ENCODE measurements at places on chromosomes 5 and 9. TPM values are rescaled to one million over a fixed set of nuclear protein-coding genes. Genes with fewer than 3 reads are reported as not detected.

DDX4 gene
- not detected for total RNA-seq

GRCh38 chr5:145859897-145860296 lies 12.9 kb downstream of the GRXCR2 start:
- DNase-seq: no peak

DNA sequence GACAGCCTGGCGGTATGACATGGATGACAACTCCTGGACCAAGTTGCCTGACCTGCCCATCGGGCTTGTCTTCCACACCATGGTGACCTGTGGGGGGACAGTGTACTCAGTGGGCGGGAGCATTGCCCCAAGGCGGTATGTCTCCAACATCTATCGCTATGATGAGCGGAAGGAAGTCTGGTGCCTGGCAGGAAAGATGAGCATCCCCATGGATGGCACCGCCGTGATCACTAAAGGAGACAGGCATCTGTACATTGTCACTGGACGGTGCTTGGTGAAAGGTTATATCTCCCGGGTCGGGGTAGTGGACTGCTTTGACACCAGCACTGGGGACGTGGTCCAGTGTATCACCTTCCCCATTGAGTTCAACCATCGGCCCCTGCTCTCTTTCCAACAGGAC lies 1.3 kb downstream of the CCIN start:
- no peak for DNase-seq

GRCh38 chr5:129820-130219 lies 37.9 kb downstream of the PLEKHG4B start:
- DNase-seq: no peak

DNA sequence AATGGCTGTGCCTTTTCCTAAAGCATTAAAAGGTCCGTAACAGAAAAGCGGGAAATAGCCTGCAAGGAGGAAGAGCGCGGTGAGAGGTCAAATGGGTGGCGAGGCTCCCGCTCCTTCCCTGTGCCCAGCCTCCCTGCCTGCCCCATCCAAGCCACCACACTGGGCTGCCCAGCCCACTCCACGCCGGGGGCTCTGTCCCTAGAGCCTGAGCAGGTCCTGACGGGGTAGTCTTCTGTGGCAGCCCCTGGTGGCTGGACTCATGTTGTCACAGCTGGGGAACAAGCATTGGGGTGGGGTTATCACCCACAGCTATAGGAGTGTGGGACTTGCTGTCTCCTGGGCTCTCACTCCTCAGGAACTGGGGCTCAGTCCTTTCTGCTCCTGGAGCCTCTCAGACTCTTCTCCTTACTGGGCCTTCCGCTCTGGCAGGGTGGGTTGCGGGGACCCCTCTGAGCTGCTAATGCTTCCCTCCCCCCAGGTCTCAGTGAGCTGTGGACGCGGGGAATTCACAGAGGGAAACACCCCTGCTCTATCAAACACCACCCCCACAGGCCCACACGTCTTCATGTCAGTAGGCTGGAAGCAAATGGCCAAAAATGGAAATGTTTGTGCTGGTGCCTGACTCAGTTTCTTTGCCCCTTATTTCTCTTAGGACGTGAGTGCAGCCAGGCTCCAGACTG lies 152.4 kb upstream of the PHYKPL start:
- DNase-seq: no peak

- DNase-seq: no peak
These were observed 386.1 kb upstream of the KIF2A start for GRCh38 chr5:61919920-61920319.

DNA sequence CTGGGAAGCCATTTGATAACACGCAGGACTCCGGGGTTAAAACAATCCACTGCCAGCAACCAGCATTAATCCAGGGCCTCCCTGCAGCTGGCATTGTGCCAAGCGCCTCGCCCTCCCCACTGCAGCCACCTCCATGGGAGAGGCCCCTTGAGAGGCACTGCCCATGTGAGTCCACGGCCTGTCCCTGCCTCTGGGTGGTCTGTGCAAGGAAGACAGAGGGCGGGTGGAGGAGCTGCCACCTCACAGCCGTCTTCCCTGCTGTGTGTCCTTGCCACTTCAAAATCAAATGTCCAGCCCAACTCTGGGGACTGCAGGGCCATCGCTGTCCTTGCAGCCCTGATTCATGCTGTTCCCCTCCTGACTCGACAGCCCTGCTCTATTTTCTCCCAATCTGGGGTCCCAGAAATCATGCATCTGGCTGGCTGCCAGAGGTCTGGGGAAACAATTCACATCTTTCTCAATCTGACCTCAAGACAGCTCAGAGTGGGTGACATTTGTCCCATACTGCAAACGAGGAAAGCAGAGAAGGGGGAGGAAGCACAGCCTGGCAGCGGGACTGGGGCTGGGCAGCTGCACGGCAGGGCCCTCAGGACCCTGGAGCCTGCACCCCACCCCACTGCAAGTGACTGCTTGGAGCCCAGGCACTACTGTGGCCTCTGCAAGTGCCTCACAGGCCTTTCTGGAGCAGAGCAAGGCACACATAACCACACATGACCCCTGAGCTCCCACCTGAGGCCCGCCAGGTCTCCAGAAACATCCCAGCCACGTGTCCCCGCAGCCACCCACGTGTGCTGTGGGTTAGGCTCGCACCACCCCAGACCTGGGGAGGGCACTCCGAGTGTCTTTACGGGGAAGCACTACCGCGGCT lies 15.7 kb downstream of the BRD3OS start:
- no peak for DNase-seq

HAVCR2 gene
- total RNA-seq: 34.4 TPM

GRCh38 chr5:177600508-177601018 lies 631 bp downstream of the B4GALT7 start:
- DNase-seq: no peak

GRCh38 chr5:140607031-140607430 lies 25.9 kb downstream of the CD14 start:
- no peak for DNase-seq

GRCh38 chr5:138022912-138023311 lies 10.0 kb downstream of the FAM13B start:
- no peak for DNase-seq

FOXD1 gene
- 0.78 TPM for total RNA-seq

GRCh38 chr5:83003791-83004190 lies 73.4 kb downstream of the TMEM167A start:
- no peak for DNase-seq

ENC1 gene
- total RNA-seq: 0.99 TPM

- DNase-seq: no peak
These were observed 13.4 kb downstream of the ZBED3 start for GRCh38 chr5:77073667-77074066.

DNA sequence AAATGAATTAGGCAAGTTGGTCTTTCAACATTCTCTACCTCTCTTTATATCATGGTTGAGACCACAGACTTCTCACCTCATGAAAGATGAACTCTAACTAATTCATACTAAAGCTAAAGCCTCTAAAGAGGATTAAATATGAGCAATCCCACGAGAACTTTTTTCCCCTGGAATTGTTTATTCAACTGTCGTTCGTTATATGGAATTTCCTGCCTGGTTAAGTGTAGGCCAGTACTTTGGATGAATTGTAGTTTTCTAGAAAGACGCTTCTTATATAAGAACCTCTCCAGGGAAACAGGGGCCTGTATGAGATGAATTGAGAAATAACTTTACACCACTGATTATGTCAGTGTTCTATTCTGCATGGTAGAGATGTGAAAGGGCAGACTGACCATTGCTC lies 42.9 kb downstream of the PDCD1LG2 start:
- no peak for DNase-seq

- no peak for DNase-seq
These were observed 9.8 kb downstream of the PPP1R26 start for GRCh38 chr9:135489188-135489906.

- DNase-seq: peak; percentile 53
These were observed 1.2 kb upstream of the PCSK1 start for GRCh38 chr5:96434201-96434645.

DNA sequence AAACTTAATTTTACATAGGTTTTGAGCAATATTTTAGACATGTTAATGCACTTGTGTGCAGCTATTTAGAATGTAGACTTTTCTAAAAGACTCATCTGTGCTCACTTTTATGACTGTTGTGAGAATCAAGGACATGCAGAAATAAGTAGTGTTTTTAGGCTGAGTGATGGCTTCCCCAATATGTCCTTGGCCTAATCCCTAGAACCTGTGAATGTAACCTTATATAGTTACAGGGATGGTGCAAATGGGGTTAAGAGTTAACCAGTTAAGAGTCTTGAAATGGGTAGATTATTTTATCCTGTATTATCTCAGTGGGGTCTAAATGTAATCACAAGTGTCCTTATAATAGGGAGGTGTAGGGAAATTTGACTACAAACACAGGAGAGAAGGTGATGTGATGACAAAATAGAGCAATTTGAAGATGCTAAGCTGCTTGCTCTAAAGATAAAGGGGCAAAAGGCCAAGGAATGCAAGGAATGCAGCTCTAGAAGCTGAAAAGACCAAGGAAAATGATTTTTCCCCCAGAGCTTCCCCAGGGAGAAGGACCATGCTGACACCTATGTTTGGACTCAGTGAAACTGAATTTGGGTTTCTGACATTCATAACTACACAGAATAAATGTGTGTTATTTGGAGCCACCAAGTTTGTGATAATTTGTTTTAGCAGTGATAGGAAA lies 298.0 kb upstream of the PAPPA start:
- DNase-seq: no peak

DNA sequence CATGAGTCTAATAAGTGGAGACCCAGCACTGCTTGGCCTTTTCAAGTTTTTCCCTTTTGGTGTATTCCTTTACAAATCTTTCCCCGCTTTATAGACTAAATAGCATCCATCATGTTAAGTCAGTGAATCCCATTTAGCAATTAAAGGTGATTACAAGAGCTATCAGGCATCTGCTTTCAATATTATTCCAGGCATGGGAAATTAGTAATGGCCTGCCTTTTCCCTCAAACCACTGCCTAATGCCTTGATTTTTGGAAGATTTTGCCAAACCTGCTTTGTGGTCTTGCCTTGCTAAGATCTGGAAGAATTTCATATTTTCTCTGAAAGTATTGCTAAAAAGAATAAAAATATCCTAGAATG lies 102.8 kb upstream of the GNA14 start:
- DNase-seq: no peak

DNA sequence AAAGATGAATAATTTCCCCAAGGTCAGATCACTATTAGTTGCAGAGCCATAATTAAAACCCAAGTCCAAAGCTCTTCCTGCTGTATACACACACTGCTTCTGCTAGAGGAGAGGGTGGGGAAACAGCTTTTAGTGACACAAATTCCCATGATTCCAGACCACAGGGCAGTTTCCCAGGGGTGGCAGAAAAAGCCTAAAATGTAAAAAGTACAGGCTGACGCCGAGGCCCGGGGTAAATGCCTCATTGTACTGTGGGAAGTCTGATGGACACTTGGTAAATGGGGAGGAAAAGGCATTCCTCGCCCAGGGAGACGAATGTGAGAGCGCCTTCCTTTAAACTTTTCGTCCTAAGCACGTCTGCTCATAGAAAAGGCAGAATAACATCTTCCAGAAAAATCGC lies 65.7 kb downstream of the DENND1A start:
- no peak for DNase-seq

DNA sequence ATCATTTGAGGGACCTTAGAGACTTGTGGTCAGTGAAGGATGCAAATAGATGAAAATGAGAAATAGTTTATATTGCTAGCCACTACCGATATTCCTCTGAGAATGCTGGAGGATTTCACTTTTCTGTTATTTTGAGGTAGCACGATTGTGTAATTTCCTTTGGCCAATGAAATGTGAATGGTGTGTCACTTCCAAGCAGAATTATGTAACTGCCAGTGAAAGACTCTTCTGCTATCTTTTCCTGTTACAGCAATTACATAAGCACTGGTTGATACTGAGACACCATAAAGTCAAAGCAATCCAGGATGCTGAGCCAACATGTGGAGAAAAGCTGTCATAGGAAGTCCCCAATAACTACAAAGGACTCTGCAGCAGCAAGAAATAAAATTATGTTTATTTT lies 3.6 kb upstream of the PCDHA2 start:
- DNase-seq: no peak

- no peak for DNase-seq
These were observed 20.4 kb upstream of the ITGA1 start for GRCh38 chr5:52767217-52767743.

DNA sequence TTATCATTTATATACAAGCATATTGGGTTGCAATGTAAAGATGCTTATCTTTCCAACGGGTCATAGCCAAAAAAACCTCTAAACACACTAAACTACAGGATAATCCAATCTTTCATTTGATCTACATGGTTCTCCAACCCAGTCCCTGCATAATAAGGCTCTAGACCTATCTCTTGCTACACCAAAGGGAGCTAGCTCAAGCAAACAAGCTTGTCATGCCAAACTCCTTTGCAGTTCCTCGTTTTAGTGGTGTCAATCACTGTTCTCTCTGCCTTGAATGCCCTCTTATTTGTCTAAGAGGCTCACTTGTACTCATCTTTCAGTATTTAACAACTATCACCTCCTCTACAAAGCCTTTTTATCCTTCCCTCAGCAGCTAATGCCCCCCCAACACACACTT lies 5.6 kb downstream of the HOMER1 start:
- DNase-seq: no peak

TEK gene
- not detected for total RNA-seq

DNA sequence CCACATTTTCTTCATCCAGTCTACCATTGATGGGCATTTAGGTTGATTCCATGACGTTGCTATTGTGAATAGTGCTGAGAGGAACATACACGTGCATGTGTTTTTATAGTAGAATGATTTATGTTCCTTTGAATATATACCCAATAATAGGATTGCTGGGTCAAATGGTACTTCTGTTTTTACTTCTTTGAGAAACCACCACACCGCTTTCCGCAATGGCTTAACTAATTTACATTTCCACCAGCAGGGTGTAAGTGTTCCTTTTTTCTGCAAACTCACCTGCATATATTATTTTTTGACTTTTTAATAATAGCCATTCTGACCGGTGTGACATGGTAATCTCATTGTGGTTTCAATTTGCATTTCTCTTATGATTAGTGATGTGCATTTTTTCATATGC lies 82.2 kb upstream of the RFX3 start:
- DNase-seq: no peak

GRCh38 chr9:16343249-16344237 lies 526.9 kb downstream of the BNC2 start:
- DNase-seq: no peak

SV2C gene
- 0.88 TPM for total RNA-seq

NOXA1 gene
- total RNA-seq: 1.5 TPM

BAAT gene
- not detected for total RNA-seq

GRCh38 chr5:131524431-131524830 lies 110.6 kb downstream of the RAPGEF6 start:
- no peak for DNase-seq

SUSD3 gene
- 70.7 TPM for total RNA-seq

GRCh38 chr9:94625835-94626234 lies 13.5 kb downstream of the FBP1 start:
- DNase-seq: no peak

GRCh38 chr5:150189326-150189725 lies 536 bp upstream of the SLC6A7 start:
- no peak for DNase-seq

- no peak for DNase-seq
These were observed 70.4 kb upstream of the NEK6 start for GRCh38 chr9:124187311-124187710.

DNA sequence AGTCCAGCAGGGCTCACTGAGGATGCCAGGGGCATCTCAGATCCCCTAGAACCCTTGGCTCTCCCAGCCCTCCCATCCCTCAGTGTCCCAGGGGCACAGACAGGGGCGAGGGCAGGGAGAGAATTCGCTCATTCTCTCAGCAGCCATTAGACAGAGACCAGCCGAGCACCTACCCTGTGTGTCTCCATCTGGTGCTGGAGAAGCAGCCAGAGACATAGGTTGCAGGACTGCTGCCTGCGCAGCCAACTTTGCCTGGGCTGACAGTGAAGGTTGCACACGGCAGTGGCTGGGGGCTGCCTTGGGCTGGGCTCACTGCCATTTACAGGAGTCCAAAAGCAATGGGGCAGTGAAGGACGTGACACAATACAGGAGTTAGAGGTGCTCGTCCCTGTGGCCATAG lies 60.9 kb downstream of the OLFM1 start:
- no peak for DNase-seq
